Fibroblast of pulmonary artery (primary cell): ENCODE measurements at places on chromosomes 5 and 9.
A peak's percentile ranks its signal among the peaks of the same experiment; 100 is the strongest.

DNA sequence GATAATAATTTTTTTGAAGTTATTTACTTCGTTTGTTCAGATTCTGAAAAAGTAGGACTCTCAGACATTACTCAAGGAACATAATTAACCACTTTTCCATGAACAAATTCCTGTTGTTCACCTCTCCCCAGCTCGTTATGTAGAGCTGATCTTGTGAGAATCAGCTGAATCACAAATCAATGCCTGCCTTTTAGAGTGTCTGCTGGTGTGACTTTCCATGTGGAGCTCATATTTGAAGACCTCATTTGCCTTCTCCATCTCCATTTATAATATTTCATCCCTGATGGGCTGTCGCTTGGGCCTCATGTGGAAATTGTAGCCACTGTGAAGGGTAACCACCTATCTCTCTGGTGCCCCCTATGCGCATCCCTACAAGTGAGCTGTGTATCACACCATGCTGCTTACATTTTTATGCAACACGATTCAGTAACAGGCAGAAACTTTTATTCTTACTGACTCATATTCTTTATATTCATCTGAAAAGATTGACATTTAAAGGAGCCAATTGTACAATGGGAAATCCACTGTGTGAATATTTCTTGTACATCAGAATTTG, 111.3 kb downstream of the STK32A start:
- DNase-seq, result no peak

- DNase-seq, result peak; percentile 63
These were observed 23.6 kb downstream of the PCDHGC5 start for GRCh38 chr5:141512390-141512910.

GRCh38 chr9:3993773-3994172, 306.1 kb downstream of the GLIS3 start:
- no peak for DNase-seq

DNA sequence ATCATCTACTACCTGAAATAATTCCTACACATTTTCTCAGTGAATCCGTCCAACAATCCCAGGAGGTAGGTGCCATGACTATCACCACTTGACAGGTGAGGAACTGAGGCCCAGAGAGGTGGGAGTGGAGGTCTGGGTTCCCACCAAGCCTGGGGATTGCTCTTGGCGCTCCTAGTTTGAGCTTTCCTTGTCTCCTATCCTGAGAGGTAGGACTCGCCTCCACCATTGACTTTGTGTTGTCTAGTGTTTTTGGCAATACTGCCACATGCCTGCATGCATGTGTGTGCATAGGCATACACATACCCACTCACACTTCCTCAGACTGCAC, 6.3 kb upstream of the NTNG2 start:
- no peak for DNase-seq

GRCh38 chr9:116423149-116423548, 264.0 kb upstream of the TRIM32 start:
- no peak for DNase-seq

DNA sequence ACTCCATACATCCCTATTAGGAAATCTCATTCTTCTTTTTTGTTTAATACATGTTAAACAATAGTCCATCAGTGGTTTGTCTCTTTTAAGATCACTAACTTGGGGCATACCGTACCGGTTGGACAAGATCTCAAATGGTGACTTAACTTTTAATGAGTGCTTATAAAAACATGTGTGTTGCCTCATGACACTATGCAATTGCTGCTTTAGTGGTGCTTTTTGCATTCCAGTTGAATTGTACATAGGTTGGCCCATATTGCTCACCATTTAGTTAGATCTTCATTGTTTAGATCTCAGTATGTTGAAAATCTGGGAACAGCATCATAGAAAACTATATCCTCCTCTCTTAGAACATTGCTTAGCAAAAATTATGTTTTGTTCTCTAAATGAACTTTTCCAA, 17.8 kb downstream of the C9orf85 start:
- peak; percentile 19 for DNase-seq

GRCh38 chr9:16728137-16728508, 142.3 kb downstream of the BNC2 start:
- no peak for DNase-seq

GRCh38 chr9:15401266-15401665, 21.4 kb upstream of the SNAPC3 start:
- DNase-seq, result peak; percentile 57

GRCh38 chr5:42302186-42302585, 121.1 kb upstream of the GHR start:
- no peak for DNase-seq

GRCh38 chr9:129557192-129558036, 63.5 kb downstream of the C9orf50 start:
- DNase-seq, result no peak

DNA sequence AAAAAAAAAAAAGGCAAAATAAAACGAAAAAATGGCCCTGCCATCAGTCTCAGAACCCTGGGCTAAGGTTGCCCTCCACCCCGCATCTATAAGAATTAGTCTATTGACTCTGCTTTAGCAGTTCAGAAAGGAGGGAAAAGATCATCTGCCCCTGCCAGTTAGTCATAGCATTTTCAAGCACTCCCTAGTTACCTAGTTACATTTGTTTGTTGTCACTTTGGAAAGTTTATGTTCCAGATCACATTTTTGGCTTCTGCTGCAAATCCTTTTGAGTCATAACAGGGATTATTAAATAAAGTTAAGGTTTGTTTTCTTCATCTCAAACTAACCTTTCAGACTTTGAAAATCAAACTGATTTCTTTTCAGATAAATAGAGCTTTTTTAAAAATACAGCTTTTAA, 52.1 kb downstream of the AQP7 start:
- DNase-seq, result peak; percentile 80

DNA sequence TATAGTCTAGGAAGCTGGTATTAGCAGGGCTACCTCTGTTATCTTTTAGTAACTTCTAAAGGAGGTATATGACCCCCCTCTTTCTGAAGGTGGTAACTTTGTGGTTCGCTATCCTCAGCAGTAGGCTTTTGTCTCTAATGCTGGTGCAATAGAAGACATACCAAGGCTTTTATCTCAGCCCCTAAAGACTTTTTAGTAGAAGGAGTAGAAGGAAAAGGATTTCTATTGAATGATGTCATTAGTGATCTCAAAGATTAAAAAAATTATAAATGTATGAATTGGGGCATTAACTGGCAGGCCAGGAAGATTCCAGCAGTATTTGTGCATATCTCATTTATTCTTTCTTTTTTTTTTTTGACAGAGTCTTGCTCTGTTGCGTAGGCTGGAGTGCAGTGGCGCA, 78.2 kb downstream of the RAI14 start:
- no peak for DNase-seq

GRCh38 chr9:121299467-121300282, 31.7 kb downstream of the GSN start:
- peak; percentile 47 for DNase-seq

- no peak for DNase-seq
These were observed 38.0 kb upstream of the LRRC14B start for GRCh38 chr5:153256-153655.
